A172 (cell line): ENCODE measurements at places on chromosomes 12 and 14. TPM values are rescaled to one million over a fixed set of nuclear protein-coding genes. Genes with fewer than 3 reads are reported as not detected.
A peak's percentile ranks its signal among the peaks of the same experiment; 100 is the strongest.

DNA sequence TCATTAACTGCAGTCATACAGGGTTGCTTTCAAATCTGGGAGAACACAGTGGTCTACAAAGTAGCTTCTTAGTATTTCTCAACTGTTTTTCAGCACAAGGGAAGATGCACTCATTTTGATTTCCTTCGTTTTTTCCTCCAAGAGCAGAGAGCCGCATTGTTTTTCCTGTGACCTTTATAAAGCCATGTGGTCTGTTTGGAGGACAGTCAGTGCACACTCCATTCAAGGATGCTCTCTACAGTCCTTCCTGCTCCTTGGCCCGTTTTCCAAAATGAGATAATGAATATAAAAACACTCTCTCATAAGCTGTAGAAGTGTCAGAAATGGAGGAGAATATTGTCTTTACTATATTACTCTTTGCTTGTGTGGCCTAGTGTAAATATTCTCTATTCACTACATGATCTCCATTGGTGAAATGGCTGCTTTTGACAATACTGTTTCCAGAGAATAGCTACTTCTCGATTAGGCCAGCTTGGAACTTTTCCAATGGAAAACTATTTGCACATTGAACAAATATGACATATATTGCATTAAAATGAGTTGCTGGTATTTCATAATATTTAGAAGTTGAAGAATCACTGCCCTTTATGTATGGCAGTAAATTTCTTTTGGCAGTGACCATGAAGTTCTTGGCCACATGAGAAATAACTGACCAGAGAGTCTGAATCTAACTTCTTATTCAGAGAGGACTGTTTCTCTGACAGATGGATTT, 393.1 kb upstream of the RGS6 start:
- DNase-seq: no peak

DNA sequence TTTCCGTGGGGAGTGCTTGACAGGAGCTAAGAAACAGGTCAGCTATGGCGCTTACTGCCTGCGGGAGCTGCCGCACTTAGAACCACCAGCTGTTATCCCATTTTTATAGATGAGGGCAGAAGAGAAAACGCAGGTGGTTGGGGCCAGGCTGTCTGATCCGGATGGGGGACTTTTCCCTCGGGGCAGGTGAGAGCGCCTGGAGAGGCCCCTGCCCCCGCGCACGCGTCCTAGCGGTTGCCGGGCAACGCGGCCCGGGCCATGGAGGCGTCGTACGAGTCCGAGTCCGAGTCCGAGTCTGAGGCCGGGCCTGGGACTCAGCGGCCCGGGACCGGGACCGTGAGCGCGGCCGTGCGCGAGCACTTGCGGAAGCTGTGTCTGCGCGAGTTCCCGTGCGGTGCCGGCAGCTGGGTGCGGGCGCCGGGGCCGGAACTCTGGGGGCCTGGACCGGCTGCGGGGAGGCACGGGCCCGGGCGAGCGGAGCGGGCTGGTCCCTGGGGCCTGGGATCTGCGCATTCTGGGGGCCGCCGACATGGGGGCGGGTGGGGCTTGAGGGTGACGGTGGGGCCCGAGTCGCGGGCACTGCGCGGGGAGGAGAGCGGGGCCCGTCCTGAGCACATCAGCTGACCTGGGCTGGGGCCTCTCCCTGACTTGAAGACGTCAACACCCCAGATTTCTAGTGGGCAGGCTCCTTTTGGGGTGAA, at the start of gene LRRC43:
Gene LRRC43, plus strand, starts transcription at position 237 of the 701 bp plus-strand sequence. Its CDS starts 22 bp downstream, at position 259.
- DNase-seq: no peak

DNA sequence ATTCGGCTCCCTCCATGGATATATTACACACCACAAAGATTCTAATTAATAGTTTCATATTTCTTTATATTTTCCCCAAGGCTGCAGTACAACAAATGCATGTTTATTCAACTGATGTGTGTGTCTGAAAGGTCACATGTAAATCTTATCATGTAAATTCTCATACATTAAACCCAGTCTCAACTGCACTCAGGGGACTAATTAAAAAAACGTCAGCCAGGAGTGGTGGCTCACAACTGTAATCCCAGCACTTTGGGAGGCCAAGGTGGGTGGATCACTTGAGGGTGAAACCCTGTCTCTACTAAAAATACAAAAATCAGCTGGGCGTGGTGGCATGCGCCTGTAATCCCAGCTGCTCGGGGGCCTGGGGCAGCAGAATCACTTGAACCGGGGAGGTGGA, 67.8 kb downstream of the MAP3K9 start:
- no peak for DNase-seq

Gene KLRC4
- total RNA-seq: not detected in 2 replicates

Gene PLCZ1
- 0.07 TPM in 1 of 2 replicates, not detected in the other for total RNA-seq

Gene KIAA0586
- 18.6 and 21.3 TPM in 2 replicates for total RNA-seq

Gene HCAR2
- not detected in 2 replicates for total RNA-seq

Gene APOF
- total RNA-seq: not detected in 2 replicates

GRCh38 chr14:32134448-32135097, 57.5 kb downstream of the ARHGAP5 start:
- DNase-seq: peak; percentile 78

GRCh38 chr12:92784797-92785562, 82.2 kb downstream of the PLEKHG7 start:
- peak; percentile 73 for DNase-seq

Gene NTN4
- 9.9 and 14.1 TPM in 2 replicates for total RNA-seq

Gene LIN7A
- total RNA-seq: 0.21 and 1.2 TPM in 2 replicates

DNA sequence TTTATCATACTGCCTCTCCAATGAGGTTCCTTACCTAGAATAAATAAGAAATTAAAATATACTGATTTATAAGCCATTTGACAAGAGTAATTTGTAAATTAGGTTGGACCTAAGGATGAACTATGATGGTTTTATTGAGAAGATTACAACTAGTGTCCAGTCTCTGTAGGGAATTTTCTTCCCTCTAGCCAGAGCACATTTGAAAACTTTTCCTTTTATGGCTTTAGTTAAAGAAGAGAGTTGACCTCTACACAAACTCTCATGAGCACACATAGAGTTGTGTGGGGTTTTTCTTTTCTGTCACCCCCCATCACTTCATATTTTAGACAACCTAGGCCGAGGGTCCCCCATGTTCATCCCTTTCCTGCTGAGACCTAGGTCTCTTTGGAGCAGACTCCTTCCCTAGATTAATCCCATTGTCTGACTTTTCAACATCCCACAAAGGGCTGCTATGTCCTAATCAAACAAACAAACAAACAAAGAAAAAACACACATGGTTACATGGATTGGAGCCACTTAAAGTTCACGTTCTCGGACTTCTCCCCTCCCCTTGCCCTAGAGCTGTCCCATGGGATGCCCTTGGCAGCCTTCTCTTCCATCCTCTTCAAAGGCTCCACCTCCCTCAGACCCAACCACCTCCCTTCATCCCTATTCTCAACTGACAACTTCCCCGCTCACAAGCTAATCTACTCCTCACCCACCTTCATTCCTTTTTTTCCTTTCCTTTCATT, 40.7 kb downstream of the GPR135 start:
- no peak for DNase-seq

- no peak for DNase-seq
Measured at GRCh38 chr14:44490966-44491365, 16.1 kb downstream of the FSCB start.

DNA sequence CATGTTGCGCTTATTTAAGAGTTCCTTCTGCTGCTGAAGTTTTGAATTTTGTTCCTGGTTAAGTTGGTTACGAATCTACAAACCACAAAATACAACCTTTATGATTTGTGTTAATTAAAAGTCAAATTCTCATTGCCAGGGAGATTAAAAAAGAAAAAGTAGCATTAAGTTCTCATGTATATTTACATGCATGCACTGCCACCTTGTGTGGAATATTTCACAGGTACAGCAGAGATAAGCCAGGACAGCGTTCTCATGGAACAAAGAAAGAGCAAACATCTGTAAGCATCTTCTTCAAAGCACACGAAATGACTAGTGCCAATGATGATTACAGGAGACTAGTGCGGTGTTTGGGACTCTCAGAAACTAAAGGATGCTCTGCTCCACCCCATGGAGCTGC, 34.2 kb downstream of the ZFYVE21 start:
- DNase-seq: no peak

GRCh38 chr12:20525064-20525610, 156.8 kb downstream of the PDE3A start:
- no peak for DNase-seq

DNA sequence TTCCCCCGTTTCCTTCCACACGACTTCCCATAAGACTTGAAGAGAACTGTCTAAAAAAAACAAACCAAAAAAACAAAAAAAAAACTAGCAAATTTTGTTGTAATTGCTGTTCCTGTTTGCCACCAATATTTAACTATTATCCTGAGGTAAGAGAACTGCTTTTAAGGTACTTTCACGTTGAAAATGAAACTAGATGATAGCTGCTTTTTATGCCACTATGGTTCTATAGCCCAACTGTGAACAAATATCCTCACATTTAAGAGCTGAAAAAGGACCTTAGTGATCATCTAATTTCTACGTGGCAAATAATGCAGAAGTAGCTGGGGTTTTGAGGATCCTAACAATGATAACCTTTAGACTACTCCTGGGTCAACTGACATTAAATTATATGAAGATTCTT, 98.6 kb downstream of the TAOK3 start:
- no peak for DNase-seq

Gene GUCY2C
- not detected in 2 replicates for total RNA-seq

GRCh38 chr14:93299866-93300265, 33.0 kb downstream of the BTBD7 start:
- no peak for DNase-seq

- no peak for DNase-seq
Measured at GRCh38 chr14:84864548-84865271, 665.2 kb upstream of the FLRT2 start.

Gene ASB2
- not detected in 2 replicates for total RNA-seq

DNA sequence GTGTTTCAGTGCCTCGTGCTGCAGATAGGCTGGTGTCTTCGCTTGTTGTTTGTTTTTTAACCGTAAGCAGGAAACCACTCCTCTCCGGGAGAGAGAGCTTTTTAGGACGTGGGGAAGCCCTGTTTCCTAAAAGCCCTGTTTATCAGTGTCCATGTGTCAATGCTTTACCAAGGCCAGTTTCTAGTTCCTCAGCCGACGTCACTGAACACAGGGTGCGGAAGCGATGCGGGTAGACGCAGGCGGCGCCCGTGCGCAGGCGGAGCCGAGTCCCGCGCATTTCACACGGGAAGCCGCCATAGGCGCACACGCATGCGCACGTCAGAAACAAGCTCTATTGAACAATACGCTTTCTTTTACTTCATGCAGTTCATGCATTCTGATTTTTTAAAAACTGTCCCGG, 79.8 kb downstream of the GLT1D1 start:
- DNase-seq: no peak

DNA sequence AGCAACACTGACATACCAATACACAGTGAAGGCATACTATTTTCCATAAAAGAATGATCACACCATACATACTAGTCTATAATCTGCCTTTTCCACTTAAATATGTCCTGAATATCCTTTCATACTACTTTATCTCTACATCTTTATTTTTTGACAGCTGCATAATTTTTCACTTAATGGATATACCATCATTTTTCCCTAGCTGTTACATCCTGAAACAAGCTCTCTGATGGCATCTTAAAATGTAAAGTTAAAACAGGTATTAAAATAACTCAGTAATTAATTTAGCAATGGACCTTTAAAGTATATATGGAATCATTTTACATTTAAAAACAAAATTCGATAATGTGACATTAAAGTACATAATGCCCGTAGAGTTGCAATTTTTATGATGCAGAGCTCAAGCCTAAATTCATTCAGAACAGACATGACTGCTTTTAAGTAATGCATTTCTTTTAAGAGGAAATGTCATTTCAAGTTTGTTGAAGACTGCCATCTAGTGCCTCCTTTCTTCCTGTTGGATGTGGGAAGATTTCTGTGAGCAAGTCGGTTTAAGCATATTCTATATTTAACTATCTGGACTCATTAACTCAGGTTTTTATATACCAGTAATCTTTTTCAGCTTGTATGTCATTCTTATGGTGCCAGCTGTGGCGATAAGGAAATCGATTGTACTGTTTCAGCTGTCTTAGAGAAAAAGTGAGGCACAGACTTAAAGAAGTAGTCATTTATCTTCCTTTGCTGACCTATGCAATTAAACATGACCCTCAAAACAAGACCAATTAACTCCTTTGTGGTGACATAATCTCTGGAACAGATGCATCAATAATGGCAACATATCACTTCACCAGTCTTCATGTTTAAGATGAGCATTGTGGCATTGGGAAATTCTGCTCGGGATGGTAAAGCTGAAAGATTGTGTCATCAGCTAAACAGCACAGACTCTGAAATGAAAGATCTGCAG, 20.3 kb downstream of the PRICKLE1 start:
- peak; percentile 56 for DNase-seq

Gene RNASE7
- not detected in 2 replicates for total RNA-seq

- no peak for DNase-seq
Measured at GRCh38 chr12:31586728-31587127, 4.2 kb downstream of the DENND5B start.

DNA sequence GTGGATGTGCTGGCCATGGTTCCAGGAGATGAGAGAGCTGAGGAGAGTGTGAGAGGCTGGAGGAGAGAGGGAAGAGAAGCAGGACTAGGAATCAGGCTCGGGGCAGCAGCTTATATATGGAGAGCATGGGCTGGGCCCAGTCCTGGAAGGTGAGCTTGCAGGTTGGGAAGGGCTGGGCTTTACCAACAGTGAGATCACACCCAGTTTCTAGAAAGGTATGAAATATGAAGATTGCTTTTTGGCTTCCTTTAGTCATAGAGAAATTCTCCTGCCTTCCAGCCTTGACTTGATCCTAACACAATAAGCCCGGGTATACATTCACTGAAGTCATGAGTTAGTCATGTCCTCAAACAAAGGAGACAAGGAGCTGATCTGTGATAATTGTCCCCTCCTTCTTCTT, at the start of gene KRT6A:
Gene KRT6A, minus strand, starts transcription at position 86 of the 400 bp plus-strand sequence. Its CDS starts 69 bp downstream, at position 17.
- no peak for DNase-seq

- DNase-seq: no peak
Measured at GRCh38 chr14:99134516-99135046, 137.4 kb downstream of the BCL11B start.

Gene ANKS1B
- total RNA-seq: 0.24 and 0.55 TPM in 2 replicates

DNA sequence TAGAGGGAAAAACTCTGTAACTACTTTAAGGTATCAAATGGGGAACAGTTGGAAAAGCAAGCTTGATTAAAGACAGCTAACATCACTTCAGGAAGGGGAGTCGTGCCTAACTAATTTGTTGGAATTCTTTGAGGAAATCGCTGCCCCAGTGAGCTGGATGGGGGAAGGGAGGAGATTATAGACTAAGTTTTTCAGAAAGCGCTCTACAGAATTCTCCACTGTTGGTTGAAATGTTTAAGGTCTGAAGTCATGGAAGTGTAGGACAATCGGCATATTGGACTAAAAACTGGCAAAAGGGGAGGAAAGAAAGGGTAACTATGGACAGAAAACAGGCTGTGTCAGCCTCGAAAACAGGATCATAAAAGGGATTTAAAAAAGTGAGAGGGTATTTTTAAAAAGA, 229.9 kb upstream of the HMGA2 start:
- no peak for DNase-seq

GRCh38 chr14:83425706-83426105, 1892.1 kb upstream of the SEL1L start:
- no peak for DNase-seq

- no peak for DNase-seq
Measured at GRCh38 chr12:242496-242895, 20.1 kb downstream of the SLC6A13 start.

GRCh38 chr12:44286821-44287505, 451.1 kb downstream of the TMEM117 start:
- no peak for DNase-seq

GRCh38 chr12:89351489-89352241, 636 bp downstream of the DUSP6 start:
- DNase-seq: no peak

Gene LRTM2
- not detected in 2 replicates for total RNA-seq
